ENCODE measurements at places on chromosomes 6 and 20.

GRCh38 chr6:169409742-169410312 lies 156.2 kb upstream of the THBS2 start:
- no peak overlapping the region for H3K27ac ChIP-seq
- H3K27me3 ChIP-seq: no peaks in the 10 kb centered on the region
- no peaks in the 10 kb centered on the region for H3K36me3 ChIP-seq
- DNase-seq: no peak
- H3K4me3 ChIP-seq: no peak overlapping the region

- no peaks in the 10 kb centered on the region for H3K4me1 ChIP-seq
- no peaks in the 10 kb centered on the region for H3K27me3 ChIP-seq
- no peak for DNase-seq
Observed at GRCh38 chr20:50217207-50217949, 26.7 kb downstream of the CEBPB start.

- no peaks in the 10 kb centered on the region for H3K27me3 ChIP-seq
- H3K4me1 ChIP-seq: no peaks in the 10 kb centered on the region
- H3K4me3 ChIP-seq: no peak overlapping the region
- no peaks in the 10 kb centered on the region for H3K36me3 ChIP-seq
- DNase-seq: no peak
- no peak overlapping the region for H3K27ac ChIP-seq
Observed at GRCh38 chr6:160691617-160692016, 10.4 kb upstream of the PLG start.

- H3K27ac ChIP-seq: peak overlapping the region; percentile 42
- no peaks in the 10 kb centered on the region for H3K36me3 ChIP-seq
- H3K4me3 ChIP-seq: peak overlapping the region; percentile 48
- H3K4me1 ChIP-seq: peaks cover 32% of the 10 kb centered on the region
- peak; percentile 63 for DNase-seq
Observed at GRCh38 chr6:21003780-21004541, 469.7 kb downstream of the CDKAL1 start.

- H3K4me1 ChIP-seq: no peaks in the 10 kb centered on the region
- no peak overlapping the region for H3K27ac ChIP-seq
- H3K4me3 ChIP-seq: no peak overlapping the region
- H3K36me3 ChIP-seq: no peaks in the 10 kb centered on the region
Observed at GRCh38 chr20:8489094-8489883, 357.2 kb downstream of the PLCB1 start.

GRCh38 chr6:127938701-127939100 lies 37.8 kb upstream of the THEMIS start:
- H3K4me1 ChIP-seq: peaks cover 18% of the 10 kb centered on the region
- H3K27ac ChIP-seq: peak overlapping the region; percentile 80
- H3K27me3 ChIP-seq: no peaks in the 10 kb centered on the region
- H3K4me3 ChIP-seq: no peak overlapping the region
- peak; percentile 75 for DNase-seq

- DNase-seq: peak; percentile 16
- H3K36me3 ChIP-seq: 0 out of 2 replicates have a peak, but pooled peaks cover 18% of the 10 kb centered on the region
- peaks cover 17% of the 10 kb centered on the region for H3K4me1 ChIP-seq
- no peak overlapping the region for H3K27ac ChIP-seq
Observed at GRCh38 chr6:163577404-163577803, 162.9 kb downstream of the QKI start.

GRCh38 chr6:52362443-52363227 lies 684 bp downstream of the PAQR8 start:
- H3K4me3 ChIP-seq: peak overlapping the region; percentile 76
- H3K4me1 ChIP-seq: no peaks in the 10 kb centered on the region
- H3K27me3 ChIP-seq: no peaks in the 10 kb centered on the region
- DNase-seq: peak; percentile 57

DNA sequence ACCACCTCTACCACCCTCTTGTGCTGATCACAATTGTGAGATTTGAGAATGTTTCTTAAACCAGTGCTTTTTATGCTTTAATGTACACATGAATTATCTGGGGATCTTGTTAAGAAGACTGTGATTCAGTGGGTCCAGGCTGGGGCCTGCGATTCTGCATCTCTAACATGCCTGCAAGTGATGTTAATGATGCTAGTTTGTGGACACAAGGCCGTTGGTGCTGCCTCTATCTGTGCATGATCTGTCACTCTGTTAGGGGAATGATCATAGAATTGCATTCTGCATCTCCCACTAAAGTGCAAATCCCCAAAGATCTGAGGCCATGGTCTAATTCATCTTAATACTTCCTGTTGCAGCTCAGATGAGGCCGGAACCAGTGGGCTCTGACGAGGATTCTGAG lies 746.5 kb downstream of the PTPRT start:
- no peaks in the 10 kb centered on the region for H3K27me3 ChIP-seq
- no peak overlapping the region for H3K27ac ChIP-seq
- no peak overlapping the region for H3K4me3 ChIP-seq
- H3K36me3 ChIP-seq: no peaks in the 10 kb centered on the region
- DNase-seq: no peak
- H3K4me1 ChIP-seq: no peaks in the 10 kb centered on the region

DNA sequence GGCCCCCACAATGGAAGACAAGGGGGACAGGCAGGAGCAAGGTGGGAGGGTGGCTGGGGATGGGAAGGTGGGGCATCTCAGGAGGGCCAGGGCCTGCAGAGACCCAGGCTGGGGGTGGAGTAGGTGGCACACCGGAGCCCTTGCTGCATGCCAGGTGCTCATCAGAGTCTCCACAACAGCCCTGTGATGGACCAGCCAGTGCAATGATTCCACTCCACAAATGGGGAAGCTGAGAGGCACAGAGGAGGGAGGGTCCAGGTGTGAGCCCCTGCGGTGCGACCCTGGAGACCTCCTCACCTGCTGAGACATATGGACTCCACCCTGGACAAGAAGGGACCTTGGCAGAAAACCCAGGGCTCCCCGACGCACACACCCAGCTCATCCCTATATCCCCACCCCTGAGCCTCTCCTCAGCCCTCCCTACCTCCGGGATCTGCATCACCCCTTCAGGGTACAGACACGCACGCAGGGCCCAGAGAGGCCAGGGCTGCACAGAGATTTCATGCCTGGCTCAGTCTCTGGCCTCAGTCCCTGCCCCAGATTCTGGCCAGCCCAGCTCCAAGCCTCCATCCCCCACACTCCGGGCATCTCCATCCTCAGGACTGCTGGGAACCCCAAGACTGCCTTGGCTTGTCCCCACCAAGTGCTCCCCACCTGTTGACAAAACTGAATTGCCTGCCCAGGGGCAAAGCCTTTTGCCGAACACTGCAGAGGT lies 7.1 kb upstream of the GRM4 start:
- no peak overlapping the region for H3K4me3 ChIP-seq
- peaks cover 33% of the 10 kb centered on the region for H3K27me3 ChIP-seq
- no peaks in the 10 kb centered on the region for H3K4me1 ChIP-seq
- no peaks in the 10 kb centered on the region for H3K36me3 ChIP-seq
- H3K27ac ChIP-seq: no peak overlapping the region
- DNase-seq: no peak

DNA sequence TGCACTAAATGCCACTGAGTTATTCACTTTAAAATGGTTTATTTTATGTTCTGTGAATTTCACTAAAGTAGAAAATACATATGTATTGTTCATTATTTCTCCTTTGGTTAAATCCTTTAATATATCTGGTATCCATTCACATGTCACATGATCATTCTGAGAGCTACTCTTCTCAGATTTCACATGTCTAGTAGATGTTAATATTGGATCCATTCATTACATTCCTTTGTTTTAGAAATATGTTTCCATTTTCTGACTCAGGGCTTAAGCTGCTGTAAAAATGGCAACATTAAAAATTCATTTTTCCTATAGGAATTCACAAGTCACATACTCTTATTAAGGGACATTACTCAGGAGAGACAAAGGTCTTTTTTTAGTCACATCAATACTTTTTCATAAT lies 205.4 kb downstream of the ZFAND3 start:
- H3K4me3 ChIP-seq: no peak overlapping the region
- H3K27ac ChIP-seq: no peak overlapping the region
- DNase-seq: no peak
- no peaks in the 10 kb centered on the region for H3K27me3 ChIP-seq

GRCh38 chr20:37526238-37526838 lies 1.3 kb downstream of the BLCAP start:
- DNase-seq: peak; percentile 72
- no peaks in the 10 kb centered on the region for H3K36me3 ChIP-seq
- H3K27ac ChIP-seq: peak overlapping the region; percentile 93
- no peaks in the 10 kb centered on the region for H3K27me3 ChIP-seq
- H3K4me3 ChIP-seq: peak overlapping the region; percentile 87

GRCh38 chr20:5971203-5971602 lies 20.8 kb downstream of the MCM8 start:
- DNase-seq: no peak
- H3K4me3 ChIP-seq: no peak overlapping the region
- H3K27ac ChIP-seq: no peak overlapping the region

GRCh38 chr6:14838133-14838583 lies 407.7 kb upstream of the JARID2 start:
- no peak overlapping the region for H3K4me3 ChIP-seq
- no peaks in the 10 kb centered on the region for H3K36me3 ChIP-seq
- no peak overlapping the region for H3K27ac ChIP-seq
- H3K4me1 ChIP-seq: peaks cover 9% of the 10 kb centered on the region
- H3K27me3 ChIP-seq: no peaks in the 10 kb centered on the region

DNA sequence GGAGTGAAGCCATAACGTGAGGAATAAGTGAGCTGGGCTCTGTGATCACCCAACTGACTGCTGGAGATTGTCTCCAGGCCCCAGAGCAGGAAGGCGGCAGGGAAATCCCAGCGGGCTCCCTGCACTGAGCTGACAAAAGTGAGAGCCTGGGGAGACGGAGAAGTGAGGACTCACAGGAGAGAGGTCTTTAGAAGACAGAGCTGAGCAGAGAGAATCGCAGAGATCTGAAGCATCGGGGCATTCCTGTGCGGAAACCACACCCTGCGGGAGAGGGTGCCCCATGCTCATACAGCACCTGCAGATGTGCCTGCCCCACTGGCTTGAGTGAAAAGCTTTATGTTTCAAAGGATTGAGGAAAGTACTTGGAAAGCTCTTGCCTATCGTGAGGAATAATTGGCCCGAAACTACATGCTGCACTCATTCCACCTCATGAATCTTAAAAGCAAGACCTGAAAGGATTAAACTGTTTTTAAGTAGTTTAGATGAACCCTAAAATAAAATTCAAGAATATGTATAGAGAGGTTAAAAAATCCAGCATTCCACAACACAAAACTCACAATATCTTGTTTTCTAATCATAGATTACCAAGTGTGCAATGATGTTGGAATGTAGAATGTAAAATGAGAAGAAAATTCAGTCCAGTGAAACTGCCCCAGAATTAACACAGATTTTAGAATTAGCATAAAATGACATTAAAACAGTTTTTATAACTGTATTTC lies 17.7 kb upstream of the THBS2 start:
- no peaks in the 10 kb centered on the region for H3K36me3 ChIP-seq
- H3K27ac ChIP-seq: no peak overlapping the region
- peaks cover 48% of the 10 kb centered on the region for H3K4me1 ChIP-seq

DNA sequence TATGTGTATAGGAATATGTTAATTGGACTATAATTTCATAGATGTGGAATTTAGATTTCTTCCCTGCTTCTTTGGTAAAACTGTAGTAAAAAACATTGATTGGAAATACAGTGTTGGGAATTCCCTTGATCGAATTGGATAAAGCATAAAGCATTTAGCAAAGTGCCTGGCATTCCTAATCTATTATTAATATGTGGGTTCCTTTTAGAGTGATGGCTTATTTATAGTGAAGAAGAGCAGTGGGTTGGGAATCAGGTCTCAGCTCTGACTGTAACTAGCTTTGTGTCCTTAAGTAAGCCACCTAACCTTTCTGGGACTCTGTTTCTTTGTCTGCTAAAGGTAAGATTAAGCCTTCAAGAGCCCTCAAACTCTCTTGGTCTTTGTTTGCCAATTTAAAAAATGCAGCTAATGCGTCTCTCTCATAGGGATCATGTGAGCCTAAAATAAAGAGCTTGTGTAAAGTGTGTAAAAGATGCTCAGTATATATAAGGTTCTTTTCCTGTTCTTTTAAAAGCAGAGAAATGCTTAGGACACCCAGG lies 53.3 kb downstream of the KCNS1 start:
- peak; percentile 25 for DNase-seq
- no peaks in the 10 kb centered on the region for H3K27me3 ChIP-seq
- 0 out of 2 replicates have a peak, but pooled peaks cover 3% of the 10 kb centered on the region for H3K36me3 ChIP-seq
- H3K4me3 ChIP-seq: no peak overlapping the region

DNA sequence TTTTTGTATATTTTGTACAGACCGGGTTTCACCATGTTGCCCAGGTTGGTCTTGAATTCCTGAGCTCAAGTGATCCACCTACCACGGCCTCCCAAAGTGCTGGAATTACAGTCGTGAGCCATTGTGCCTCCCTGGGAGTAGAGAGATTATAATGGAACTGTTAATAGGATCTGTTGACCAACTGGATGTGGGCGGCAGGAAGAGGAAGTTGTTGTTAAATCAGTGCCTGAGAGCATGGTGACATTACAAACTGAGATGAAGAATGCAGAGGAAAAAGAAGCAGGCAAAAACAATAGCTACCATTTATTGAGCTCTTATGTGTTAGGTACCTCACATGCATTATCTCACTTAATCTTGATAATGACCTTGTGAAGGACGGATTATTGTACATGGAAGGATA lies 9.2 kb upstream of the L3MBTL3 start:
- no peaks in the 10 kb centered on the region for H3K36me3 ChIP-seq
- no peak for DNase-seq
- H3K4me1 ChIP-seq: no peaks in the 10 kb centered on the region
- no peaks in the 10 kb centered on the region for H3K27me3 ChIP-seq
- H3K4me3 ChIP-seq: no peak overlapping the region

- no peaks in the 10 kb centered on the region for H3K4me1 ChIP-seq
- H3K27me3 ChIP-seq: no peaks in the 10 kb centered on the region
- peak overlapping the region; percentile 67 for H3K4me3 ChIP-seq
- no peak for DNase-seq
Observed at GRCh38 chr6:27693766-27694546, 218.2 kb downstream of the OR2B2 start.

GRCh38 chr20:59518881-59519706 lies 85.2 kb upstream of the PHACTR3 start:
- peaks cover 20% of the 10 kb centered on the region for H3K27me3 ChIP-seq
- peak; percentile 64 for DNase-seq
- no peaks in the 10 kb centered on the region for H3K36me3 ChIP-seq
- no peaks in the 10 kb centered on the region for H3K4me1 ChIP-seq
- H3K27ac ChIP-seq: no peak overlapping the region

DNA sequence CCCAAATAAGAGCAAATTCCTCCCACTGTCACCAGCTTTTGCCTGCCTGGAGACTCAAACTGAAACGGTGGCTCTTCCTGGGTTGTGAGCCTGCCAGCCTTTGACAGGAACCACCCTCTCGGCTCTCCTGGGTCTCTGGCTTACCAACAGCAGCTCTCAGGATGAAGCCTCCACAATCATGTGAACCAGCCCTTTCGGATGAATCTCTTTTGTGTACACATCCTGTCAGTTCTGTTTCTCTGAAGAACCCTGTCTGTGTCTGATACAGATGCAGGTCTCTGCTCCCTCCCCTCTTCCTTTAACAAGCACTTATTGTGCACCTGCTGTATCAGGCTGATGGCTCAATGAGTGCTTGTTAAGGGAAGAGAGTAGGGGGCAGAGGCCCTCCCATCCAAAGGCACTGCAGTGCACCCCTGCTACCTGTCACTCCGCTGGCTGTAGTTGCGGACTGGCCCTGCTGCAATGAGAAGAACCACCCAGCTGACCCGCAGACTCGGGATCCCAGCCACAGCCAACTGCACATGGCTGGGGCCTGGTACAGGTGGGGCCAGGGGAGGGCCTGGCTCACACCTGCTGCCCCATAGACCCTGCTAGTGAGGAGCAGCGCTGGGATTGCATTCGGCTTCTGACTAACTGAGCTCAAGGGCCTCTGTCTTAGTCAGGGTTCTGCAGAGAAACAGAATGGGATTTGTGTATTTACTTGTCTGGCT lies 120.1 kb upstream of the PMEPA1 start:
- no peak overlapping the region for H3K27ac ChIP-seq
- DNase-seq: no peak
- H3K36me3 ChIP-seq: no peaks in the 10 kb centered on the region
- no peak overlapping the region for H3K4me3 ChIP-seq

All from GM23248 (cell line).